ENCODE measurements at places on chromosomes 7 and 10.

GRCh38 chr7:148535217-148535616 lies 55.3 kb upstream of the C7orf33 start:
- DNase-seq: peak; percentile 62

GRCh38 chr10:96420228-96421009 lies 61.6 kb upstream of the OPALIN start:
- DNase-seq: no peak

DNA sequence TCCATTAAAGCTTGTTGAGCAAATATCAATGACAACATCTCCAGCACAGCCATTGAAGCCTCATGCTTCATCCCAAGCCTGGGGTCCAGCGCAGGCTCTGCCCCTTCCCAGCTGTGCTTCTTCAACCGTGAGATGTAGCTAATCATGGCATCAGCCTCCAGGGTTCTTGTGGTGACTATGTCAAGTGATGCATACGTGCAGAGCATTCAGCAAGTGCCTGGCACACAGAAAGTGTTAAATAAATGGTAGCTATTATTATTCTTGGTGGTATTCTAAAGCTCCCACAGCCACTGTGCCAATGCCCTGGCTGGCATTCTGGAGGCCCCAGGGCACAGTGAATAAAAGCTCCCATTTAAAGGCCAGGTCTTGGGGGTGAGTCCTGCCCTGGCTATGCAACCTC lies 146.6 kb downstream of the WDR11 start:
- no peak for DNase-seq

- no peak for DNase-seq
Observed at GRCh38 chr10:110527731-110528171, 30.0 kb downstream of the DUSP5 start.

GRCh38 chr7:108109221-108109908 lies 20.8 kb downstream of the LAMB4 start:
- peak; percentile 41 for DNase-seq
